Natural killer cell treated with Interleukin-12 subunit alpha and Interleukin-12 subunit beta and Interleukin-15 and Interleukin-18, amount 100 ng/mL, for 72 hours (primary cell): ENCODE measurements at places on chromosomes 5 and 9. TPM values are rescaled to one million over a fixed set of nuclear protein-coding genes. Genes with fewer than 3 reads are reported as not detected.

- H3K27me3 ChIP-seq: peaks cover 2% of the 10 kb centered on the region
- H3K4me3 ChIP-seq: no peak overlapping the region
- H3K4me1 ChIP-seq: no peaks in the 10 kb centered on the region
- no peaks in the 10 kb centered on the region for H3K36me3 ChIP-seq
- DNase-seq: no peak
- H3K27ac ChIP-seq: no peak overlapping the region
These were observed 5.6 kb downstream of the ADAMTS13 start for GRCh38 chr9:133427658-133428348.

GRCh38 chr9:20473515-20474013, 148.7 kb downstream of the MLLT3 start:
- peaks cover 2% of the 10 kb centered on the region for H3K4me1 ChIP-seq
- no peaks in the 10 kb centered on the region for H3K27me3 ChIP-seq
- no peak overlapping the region for H3K27ac ChIP-seq

Gene SPATA31C1
- not detected for total RNA-seq

Gene CDX1
- total RNA-seq: not detected

Gene MARVELD2
- total RNA-seq: 0.56 TPM
